Cardiac muscle cell (in vitro differentiated cells and primary cell): ENCODE measurements at places on chromosomes 11 and 22. TPM values are rescaled to one million over a fixed set of nuclear protein-coding genes. Genes with fewer than 3 reads are reported as not detected.
A peak's percentile ranks its signal among the peaks of the same experiment; 100 is the strongest.

- no peak for DNase-seq
These were observed 30.9 kb downstream of the SLC36A4 start for GRCh38 chr11:93166862-93167261.

DNA sequence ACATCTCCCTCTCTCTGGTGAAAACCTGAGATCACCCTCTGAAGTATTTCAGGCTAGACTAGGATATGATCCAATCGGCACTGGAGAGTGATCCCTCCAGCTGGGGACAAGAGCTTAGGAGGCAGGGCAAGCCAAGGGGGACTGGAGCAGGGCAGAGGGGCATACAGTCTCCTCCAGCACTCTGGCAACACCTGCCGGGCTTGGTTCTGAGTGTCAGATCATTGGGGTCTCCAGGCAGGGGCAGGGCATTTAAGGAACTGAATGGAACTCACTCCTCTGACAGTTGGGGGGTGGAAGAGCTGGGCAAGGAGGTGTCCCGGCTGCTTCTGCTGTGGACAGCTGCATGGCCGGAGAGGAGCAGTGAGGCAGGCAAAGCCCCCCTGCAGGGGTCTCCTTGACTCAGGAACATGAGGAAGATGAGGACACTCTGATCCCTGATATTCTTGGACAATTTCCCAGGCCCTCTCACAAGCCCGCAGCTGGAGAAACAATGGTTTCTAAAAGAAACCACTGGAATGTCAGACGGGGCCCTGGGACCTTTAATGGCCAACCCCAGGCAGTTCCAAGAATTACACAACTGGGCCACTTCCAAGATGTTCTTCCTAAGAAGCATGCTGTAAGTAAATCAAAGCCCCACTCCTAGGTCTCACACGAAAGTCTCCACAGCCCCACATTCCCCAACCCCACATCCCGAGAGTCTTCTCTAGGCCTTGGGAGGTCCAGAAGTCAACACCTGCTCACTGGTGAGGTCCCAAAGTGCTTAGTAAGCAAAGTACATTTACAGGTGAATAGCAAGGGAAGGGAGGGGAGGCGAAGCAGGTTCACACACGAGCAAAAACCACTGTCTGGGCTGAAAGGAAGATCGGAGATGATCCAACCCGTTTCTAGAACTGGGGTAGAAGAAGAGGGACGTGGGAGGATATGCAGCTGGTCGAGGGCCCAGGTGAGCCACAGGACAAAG is 1.2 kb upstream of the CCDC86 start:
- peak; percentile 97 for DNase-seq

DNA sequence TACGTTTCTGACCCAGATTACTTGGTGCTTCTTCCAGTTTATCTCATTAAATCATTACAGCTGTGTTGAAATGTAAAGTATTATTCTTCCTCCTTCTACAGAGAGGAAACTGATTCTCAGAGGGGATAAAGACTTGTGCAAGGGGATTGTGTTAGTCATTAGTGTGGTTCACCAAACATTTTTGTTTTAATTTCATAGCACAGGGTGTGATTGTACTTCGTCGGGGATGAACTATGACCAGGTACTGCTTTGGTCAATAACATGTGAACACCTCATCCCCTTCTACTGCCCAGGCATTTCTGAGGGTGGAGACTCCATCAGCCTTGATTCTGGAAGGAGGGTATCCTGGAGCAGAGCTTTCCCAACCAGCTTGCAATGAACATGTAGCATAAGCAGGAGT is 120.2 kb upstream of the ALX4 start:
- DNase-seq, result no peak

PKDREJ gene
- 0.03 and 0.07 TPM in 2 replicates for total RNA-seq

NRXN2 gene
- total RNA-seq, result 1.2 and 1.4 TPM in 2 replicates
